ENCODE measurements at places on chromosomes 5 and 9.
A peak's percentile ranks its signal among the peaks of the same experiment; 100 is the strongest.

DNA sequence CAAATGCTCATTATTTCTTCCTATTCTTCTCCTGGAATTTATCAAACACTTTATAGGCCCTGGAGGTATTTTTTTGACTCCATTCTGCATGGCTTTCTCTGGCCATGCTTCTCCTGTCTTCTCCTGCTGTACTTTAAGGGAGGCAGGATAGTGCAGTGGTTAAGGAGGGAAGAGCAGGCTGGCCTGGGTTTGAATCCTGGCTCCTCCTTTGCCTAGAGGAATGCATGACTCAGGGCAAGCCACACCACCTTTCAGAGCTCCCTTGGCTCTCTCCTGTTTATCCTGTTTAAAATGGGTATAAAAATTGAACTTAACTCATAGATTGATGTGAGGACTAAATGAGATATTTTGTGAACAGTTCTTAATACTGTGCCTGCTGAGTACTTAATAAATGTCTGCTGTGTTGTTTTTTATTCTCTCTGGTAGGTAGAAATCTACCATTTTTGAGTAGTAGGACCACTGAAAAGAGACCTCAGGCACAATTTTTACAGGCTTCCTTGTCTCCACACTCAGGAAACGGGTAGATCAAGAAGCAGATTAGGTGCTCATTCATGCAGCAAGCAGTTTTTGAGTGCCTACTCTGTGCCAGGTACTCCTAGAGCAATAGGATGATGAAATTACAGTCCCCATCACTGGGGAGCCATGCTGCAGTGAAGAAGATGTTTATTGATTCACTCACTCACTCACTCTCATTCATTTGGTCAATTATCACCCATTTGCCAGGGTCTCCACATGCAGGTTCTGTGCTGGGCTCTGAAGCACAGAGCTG is 32.7 kb upstream of the ARAP3 start:
- DNase-seq: no peak

DNA sequence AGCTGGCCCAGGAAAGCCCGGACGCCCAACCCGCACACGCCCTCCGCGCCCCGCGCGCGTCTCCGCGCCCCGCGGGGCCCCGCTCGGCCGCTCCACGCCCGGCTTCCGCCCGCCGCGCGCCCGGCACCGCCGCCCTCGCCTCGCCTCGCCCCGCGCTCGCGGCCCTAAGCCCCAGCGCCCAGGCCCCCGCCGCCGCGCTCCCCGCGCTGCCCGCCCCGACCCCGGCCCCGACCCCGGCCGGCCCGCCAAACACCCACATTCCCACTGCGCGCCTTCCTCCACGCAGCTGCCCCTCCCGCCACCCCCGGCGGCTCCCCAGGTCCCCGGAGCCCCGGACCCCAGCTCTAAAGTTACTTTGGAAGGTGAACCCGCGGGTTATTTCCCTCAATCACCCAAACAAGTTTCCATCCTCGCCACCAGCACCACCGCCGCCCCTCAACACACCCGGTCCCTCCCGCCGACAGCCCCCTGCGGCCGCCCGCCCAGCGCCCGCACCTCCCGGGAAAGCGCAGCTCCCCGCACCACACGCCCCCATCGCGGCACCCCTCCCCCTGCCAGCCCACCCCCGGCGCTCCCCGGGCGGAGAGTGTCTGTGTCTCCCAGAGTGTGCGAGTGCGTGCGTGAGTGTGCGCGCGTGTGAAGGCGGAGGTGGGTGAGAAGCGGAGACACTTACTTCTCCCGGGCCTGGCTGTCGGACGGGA is 439 bp downstream of the SSBP2 start:
- peak; percentile 33 for DNase-seq

- DNase-seq: no peak
Measured at GRCh38 chr5:2293906-2294305, 411.2 kb upstream of the IRX4 start.

- DNase-seq: no peak
Measured at GRCh38 chr5:32273821-32274220, 38.9 kb downstream of the MTMR12 start.

GRCh38 chr5:87361536-87362213 is 51.1 kb downstream of the CCNH start:
- DNase-seq: no peak

Data from stimulated activated CD4-positive, alpha-beta T cell treated with anti-CD3 and anti-CD28 coated beads, Interleukin-4, amount 100 ng/mL, for 1 hour (primary cell).